ENCODE measurements at places on chromosomes 3 and 15.

- no peak for DNase-seq
These were observed 117.3 kb upstream of the NEO1 start for GRCh38 chr15:72934921-72935320.

- no peak for DNase-seq
These were observed 44.1 kb upstream of the PFN2 start for GRCh38 chr3:150014782-150015181.

- DNase-seq, result no peak
These were observed at the start of gene TMEM202 for GRCh38 chr15:72397796-72398588. TSS of gene TMEM202 (plus strand) at chr15:72398305. CDS start at chr15:72398327, 22 bp downstream.

DNA sequence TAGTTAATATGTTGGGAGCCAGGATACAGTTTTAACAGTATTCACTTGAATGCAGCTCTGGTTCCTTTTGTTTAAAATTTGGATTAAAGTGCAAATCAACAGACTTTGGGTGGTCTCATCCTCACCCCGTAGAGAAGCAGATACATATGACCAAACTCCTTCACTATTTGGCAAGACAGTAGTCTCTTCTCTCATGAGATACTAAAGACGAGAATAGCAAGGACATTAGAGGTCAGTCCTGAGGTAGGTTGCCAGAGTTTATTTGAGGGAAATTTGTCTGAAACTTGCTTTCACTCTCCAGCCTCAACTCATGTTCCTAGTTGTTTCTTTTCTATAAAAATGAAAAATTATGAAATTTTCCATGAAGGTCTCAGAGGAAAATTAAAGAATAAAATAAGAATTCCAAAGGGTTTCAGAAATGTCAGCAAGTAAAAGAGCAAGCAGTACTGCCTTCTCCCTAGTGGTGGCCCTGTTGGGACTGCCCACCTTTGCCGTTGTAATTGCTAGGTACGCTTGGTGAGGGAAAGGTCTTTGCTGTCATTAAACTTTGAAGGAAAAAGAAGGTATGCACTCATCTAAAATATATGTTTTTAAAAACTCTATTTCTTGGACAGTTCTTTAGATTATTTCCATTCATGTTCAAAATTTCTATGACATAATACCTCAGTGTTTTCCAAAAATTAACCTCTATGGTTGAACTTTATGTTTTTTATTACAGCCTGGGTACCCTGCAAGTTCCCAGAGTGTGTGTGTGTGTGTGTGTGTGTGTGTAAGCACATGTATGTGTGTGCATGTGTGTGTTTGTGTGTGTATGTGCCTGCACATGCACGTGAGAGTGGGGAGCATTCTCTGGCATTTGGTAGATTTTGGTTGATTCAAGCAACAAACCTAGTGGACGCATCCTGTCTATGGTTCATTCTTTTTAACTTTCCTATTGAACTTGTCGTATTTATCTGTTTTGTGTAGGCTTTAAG is 111.4 kb downstream of the CMSS1 start:
- no peak for DNase-seq

DNA sequence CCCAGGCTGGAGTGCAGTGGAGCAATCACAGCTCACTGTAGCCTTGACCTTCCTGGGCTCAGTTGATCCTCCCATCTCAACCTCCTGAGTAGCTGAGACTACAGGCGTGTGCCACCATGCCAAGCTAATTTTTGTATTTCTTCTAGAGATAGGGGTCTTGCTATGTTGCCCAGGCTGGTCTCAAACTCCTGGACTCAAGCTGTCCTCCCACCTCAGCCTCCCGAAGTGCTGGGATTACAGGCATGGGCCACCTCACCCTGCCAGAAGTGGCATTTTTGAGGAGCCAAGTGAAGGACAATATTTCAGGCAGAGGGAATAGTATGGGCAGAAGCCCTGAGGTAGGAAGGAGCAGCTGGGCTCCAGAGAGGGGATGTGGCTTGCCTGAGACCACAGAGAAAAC is 4.7 kb downstream of the ANKDD1A start:
- DNase-seq, result no peak

All from DMS153 (cell line).